ENCODE measurements at places on chromosomes 7 and 10.

- no peak for DNase-seq
These were observed 44.3 kb downstream of the INSYN2A start for GRCh38 chr10:127151981-127152699.

DNA sequence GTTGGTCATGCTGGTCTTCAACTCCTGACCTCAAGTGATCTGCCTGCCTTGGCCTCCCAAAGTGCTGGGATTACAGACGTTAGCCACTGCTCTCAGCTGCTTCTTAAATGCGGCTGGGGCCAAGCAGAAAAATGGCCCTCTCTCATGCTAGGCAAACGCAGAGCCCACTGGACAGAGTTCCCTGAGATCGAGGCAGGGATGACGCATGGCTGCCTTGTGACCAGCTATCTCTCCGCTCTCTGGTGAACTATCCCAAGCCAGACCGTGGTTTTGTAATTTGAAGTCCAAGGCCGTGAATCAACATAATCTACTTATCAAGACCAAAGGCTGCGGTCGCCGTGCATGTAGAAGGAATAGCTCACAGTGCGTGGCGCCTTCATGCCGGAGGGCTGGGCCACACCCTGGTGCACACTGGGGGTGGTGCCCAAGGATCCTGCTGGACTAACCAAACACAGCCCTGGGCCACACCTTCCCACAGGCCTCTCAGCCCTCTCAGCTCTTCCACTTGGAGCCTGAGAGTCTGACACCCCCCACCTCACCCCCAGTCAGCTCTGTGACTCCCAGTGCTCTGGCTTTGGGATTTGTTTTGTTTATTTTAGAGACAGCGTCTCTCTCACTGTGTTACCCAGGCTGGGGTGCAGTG lies 88.1 kb upstream of the CUX1 start:
- peak; percentile 63 for DNase-seq

GRCh38 chr10:8246548-8246947 lies 192.1 kb downstream of the GATA3 start:
- DNase-seq: no peak

- DNase-seq: no peak
These were observed 32.3 kb downstream of the RAB18 start for GRCh38 chr10:27536437-27536836.

DNA sequence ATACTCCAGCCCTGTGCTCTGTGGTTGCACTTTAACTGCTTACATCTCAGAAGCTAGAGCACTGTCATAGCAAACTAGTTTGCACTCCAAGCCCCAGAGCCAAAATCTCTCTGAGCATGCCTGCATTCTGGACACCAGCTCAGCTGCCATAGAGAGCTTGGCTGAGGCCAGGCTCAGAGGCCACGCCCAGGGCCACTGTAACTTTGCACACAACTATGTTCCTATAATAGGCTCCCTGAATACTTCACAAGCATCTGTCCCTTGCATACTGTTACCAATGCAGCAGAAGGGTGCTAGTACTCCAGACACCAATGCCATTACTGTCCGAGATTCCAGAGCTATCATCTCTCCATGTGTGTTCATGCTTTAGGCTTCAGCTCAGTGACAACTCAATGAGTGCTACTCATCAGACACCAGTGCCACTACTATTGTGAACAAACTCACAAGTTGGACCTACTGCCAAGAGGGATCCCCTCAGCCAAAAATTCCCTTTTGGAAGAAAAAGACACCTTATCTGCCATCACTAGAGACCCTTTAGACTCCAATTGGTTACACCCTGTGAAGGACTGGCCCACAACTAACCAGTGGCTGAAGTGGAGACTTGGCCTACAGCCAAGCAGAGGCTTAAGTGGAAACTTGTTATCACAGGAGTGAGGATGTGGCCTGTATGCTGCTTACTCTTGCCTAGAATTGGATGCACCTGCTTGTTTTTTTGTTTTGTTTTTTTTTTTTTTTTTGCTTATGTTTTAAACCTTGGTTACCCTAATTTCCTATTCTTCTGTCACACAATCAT lies 211.6 kb upstream of the MAGI2 start:
- no peak for DNase-seq

DNA sequence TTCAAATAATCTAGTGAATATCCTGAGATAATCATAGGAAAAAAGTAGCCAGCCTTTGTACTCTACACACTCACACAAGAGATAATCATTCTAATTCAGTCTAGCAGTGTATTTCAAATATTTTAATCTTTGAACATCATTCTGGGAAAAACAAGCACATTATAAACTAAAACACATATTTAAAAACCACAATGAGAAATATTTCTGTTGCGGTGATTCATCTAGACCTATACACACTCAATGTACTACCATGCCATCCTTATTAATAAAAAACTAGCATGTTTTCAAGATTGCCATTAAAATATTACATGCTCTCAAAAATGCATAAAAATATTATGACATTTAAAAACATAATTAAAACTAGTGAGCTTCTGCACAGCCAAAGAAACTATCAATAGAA lies 11.8 kb downstream of the COG5 start:
- no peak for DNase-seq

DNA sequence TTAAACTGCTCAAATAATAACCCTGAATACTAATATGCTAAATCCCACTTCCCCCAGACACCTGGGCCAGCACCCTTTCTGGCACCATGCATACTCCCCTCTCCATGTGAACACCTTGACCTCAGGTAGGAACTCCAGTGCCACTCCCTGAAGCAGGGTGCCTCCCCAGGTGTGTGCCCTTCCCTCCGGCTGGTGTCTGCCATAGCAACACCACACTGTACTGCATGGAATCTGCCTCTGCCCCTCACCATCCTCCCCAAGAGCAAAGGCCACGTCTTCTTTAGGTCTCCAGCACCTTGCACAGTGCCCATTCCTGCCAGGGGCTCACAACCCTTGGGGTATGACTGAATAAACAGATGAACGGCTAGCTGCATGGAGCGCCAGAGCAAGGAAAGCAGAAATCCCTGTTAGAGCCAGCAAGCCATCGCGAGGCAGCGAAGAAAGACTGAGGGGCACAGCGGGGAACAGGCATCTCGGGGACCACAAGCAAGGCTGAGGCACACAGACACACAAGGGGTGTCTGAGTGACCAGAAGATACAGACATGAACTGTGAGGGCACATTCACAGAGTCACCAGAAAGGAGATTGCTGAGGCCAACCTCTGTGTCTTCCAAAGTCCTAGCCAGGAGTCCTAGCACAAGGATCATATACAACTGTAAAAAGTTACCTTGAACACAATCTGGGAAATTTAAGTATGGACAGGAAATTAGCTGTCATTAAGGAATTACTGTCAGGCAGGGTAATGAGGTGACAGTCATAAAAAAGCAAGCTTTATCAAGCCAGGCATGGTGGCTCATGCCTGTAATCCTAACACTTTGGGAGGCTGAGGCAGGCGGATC lies 25.7 kb downstream of the COBL start:
- no peak for DNase-seq

- no peak for DNase-seq
These were observed 46.3 kb upstream of the FGFR2 start for GRCh38 chr10:121644501-121644900.

- no peak for DNase-seq
These were observed 21.9 kb downstream of the WDR86 start for GRCh38 chr7:151388007-151388297.

- peak; percentile 86 for DNase-seq
These were observed 15.5 kb downstream of the LZTS2 start for GRCh38 chr10:101014966-101015581.

GRCh38 chr7:101154693-101155102 lies 422 bp downstream of the AP1S1 start:
- DNase-seq: no peak

DNA sequence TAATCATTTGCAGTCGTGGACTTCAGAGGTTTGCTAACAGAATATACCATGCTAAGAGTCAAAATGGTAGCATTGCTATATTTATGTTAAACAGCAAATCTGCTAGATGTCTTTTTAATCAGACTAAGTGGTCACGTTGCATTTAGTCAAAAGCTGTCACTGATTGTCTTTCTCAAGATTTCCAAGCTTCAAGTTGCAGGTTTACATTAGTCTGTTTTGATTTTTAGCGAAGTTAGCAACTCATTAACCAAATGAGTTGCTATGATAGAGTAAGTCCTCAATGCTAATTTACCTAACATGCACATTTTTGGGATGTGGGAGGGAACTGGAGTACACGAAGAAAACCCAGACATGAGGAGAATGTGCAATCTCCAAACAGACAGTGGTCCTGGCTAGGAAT lies 653.2 kb downstream of the TNS3 start:
- no peak for DNase-seq

GRCh38 chr7:36653663-36654355 lies 70.5 kb downstream of the AOAH start:
- DNase-seq: no peak

DNA sequence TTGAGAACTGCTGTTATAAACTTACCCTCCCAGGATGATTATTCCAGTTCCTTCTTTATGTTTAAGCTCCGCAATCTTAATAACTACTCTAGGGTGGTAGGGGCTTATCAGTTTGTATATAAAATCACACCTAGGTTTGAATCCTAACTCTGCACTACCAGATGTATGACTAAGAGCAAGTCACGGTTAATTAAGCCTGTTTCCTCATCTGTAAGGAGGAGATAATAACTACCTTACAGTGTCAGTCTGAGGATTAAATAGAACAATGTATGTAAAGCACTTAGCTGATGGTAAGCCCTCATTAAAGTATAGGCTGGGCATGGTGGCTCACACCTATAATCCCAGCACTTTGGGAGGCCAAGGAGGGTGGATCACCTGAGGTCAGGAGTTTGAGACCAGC lies 9.2 kb downstream of the DNA2 start:
- DNase-seq: no peak

DNA sequence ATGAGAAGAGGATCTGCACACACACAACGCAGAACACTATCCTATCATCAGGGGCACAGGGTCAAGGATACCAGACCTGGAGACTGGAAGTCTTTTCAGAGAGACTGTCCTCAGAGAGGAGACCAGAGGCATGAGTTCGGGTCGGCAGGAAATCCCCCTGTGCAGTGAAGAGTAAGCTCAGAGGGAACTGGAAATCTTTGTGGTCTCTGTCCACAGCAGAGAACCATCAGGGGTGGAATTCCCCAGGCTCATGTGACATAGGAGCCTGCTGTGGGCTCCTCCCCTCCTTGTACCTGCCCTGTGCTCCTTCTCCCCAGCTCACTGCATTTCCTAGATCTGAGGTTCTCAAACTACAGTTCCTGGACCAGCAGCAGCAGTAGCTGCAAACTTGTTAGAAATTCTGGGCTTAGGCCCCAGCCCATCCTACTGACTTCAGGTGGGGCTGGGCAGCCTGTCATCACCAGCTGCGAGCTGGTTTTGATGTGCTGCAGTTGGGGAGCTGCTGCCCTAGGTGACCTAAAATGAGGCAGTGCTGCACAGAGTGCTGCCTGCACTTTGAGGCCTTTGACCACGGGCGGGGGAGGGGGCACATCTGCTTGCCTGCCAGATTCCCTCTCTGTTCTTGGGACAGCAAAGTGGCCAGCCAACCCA lies 2.4 kb downstream of the ZMIZ2 start:
- no peak for DNase-seq

DNA sequence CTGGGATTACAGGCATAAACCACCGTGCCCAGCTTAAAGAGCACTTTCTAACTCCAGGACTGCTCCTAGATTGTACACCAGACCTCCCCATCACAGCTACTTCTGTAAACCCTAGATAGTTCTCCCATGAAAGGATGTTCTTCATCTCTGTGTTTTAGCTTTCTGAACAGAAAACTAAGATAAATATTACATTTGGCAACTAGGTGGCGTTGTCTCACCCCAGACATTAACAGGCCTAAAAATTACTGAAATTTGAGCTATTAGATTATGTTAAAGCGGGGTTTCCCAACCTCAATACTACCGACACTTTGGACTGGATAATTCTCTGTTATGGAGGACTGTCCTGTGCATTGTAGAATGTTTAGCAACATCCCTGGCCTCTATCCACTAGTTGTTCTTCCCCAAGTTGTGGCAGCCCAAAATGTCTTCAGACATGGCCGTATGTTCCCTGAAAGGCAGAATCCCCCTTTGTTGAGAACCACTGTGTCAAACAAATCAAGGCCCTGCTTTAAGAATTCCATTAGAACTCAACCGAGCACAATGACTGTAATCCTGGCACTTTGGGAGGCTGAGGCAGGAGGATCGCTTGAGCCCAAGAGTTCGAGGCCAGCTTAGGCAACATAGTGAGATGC lies 19.1 kb downstream of the ATOH7 start:
- peak; percentile 67 for DNase-seq

GRCh38 chr7:27522566-27522965 lies 140.1 kb downstream of the HIBADH start:
- DNase-seq: no peak

GRCh38 chr7:64037095-64037494 lies 8.1 kb upstream of the ZNF727 start:
- DNase-seq: no peak

GRCh38 chr7:44887293-44887692 lies 2.0 kb upstream of the PURB start:
- no peak for DNase-seq

DNA sequence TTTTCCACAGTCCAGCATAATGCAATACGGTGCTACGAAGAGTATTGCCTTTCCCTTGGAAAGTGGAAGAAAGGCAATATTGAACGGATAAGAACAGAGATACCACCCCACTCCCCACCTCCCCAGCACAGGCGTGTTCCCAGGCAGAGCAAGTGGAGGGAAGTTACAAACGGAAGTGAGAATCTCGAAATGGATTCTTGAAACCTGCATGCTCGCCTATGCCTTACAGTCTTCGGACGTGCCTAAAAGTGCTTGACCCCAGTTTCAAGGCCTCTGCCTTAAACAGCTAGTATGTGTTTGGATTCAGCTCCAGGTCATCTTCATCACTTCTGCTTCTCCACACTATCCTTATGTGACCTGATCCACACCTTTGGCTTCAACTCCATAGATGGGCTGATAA lies 35.0 kb upstream of the USP6NL start:
- no peak for DNase-seq

DNA sequence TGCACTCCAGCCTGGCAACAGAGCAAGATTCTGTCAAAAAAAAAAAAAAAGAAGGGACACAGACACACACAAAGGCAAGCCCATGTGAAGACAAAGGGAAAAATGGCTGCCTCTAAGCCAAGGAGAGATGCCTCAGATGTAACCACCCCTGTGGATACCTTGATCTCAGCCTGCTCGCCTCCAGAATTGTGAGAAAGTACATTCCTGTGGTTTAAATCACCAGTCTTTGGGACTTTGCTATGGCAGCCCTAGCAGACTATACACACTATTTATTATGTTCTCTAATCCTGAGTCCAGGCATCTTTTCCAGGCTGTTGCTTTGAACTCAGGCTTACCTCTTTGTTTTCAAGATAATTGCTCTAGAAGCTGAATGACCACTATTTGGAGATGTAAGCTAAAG lies 494.3 kb downstream of the GALNT17 start:
- no peak for DNase-seq

GRCh38 chr10:93357680-93358079 lies 124.5 kb downstream of the MYOF start:
- peak; percentile 42 for DNase-seq

DNA sequence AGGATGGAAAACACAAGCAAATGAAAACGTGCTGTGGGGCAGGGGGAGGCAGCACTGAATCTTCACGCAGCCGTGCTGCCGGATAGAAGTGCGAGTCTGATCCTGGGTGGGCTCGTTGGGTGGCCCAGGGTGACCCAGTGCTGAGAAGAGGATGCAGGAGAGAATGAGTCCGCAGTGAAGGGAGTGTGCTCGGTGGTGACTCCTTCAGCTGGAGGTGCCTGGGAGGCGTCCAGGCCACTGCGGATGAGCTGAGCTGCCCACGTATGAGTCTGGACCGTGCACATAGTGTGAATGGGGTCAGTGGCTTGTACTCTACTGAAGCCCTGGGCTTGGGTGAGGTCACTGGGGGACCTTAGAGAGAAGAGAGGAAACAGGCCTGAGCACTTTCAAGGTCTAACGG lies 190.0 kb upstream of the MGMT start:
- no peak for DNase-seq

GRCh38 chr10:17220652-17221100 lies 7.4 kb upstream of the VIM start:
- peak; percentile 28 for DNase-seq

Data from fibroblast of the aortic adventitia (primary cell).